CD4-positive, alpha-beta T cell treated with Interleukin-6 at 100 ng/mL for 8 hours (primary cell): ENCODE measurements at places on chromosomes 1 and 21.

GRCh38 chr1:41851589-41851988, 67.1 kb downstream of the HIVEP3 start:
- DNase-seq, result no peak

GRCh38 chr1:174008979-174009378, 13.2 kb downstream of the RC3H1 start:
- no peak for DNase-seq

- DNase-seq, result no peak
Measured at GRCh38 chr1:212127221-212127620, 91.7 kb downstream of the DTL start.

- DNase-seq, result no peak
Measured at GRCh38 chr1:18946550-18947381, 9.7 kb downstream of the IFFO2 start.

DNA sequence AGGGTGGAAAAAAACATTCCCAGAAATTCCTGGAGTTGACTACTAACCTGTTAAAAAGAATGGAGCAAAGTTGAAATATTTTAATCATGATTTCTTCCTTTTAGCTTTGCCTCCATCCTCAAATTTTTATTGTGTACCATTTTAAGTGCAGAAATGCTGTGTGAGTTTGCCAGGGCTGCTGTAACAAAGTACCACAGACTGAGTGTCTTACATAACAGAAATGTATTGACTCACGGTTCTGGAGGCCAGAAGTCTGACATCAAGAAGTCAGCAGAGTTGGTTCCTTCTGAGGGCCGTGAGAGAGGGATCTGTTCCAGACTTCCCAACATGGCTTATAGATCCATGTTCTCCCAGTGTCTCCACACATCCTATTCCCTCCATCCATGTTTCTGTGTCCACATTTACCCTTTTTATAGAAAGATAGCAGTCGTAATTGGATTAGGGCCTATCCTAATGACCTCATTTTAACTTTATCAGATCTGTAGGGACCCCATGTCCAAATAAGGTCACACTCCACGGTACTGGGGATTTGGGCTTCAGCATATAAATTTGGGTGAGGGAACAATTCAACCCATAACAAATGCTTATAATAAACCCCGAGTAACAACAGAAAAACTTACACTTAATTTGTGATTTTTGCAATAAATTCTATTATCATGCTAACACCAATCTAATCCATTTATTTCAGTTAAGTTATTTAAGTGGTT, 12.7 kb downstream of the SNX7 start:
- no peak for DNase-seq

GRCh38 chr1:27618341-27619082, 14.6 kb upstream of the AHDC1 start:
- peak; percentile 72 for DNase-seq

DNA sequence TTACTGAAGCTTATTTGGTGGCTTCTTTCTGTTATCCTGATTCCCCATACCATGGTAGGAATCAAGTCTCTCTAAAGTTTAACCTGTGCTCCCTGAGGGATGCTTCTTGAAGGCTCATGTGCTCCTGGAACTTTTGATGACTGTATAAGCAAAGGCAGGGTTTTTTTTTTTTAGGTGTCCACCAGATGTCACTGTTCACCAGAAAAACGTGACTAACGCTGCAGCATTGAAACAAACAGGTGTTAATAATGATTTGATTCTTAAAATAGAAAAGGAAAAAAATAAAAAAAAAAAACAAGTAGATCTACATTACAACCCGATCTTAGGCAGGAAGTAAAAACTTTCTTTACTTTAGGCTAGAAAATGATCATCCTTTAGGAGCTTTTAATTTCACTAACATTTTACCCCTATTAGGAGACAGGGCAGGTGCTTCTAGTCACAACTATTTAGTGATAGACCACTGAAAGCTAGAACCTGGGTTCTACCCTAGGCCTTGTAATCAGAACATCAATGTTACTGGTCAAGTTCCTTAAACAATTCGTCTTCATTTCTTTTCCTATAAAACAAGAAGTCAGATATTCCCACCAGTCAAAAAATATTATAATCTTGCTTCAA, 223.0 kb downstream of the PLA2G4A start:
- no peak for DNase-seq

- no peak for DNase-seq
Measured at GRCh38 chr1:237098541-237098940, 56.6 kb downstream of the RYR2 start.
